ENCODE measurements at places on chromosomes 1 and 21.

GRCh38 chr21:34344584-34344983 is 19.2 kb upstream of the KCNE2 start:
- DNase-seq: no peak

DNA sequence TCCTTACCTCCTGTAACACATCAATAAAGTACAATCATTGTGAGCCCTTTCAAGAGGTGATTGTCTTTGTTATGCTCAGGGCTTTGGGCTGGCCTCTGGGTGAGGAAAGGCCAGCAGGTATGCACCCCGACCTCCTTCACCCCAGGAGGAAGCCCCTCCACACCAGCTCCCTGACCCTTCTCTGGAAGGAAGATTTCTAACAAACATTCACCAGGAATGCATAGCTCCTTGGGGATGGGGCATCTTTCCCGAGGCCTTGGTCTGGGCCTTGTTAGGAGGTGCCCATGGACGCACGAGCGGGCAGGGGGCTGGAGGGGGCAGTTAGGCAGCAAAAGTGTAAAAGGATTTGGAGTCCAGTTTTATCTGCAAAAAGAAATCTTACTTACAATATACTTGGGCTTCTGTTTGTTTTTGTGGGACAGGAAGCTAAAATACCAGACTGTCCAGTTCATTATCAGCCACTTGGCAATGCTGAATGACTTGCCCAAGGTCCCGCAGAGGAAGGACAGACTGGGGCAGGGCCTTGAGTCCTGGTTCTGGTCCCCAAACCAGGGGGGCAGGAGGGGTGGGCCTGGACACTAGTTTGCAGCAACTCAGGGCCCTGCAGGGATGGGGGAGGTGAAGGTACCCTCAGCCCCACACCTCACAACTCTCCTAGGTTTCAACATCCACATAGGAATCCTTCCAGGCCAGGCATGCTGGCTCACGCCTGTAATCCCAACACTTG is 10.1 kb downstream of the ZC3H12A start:
- no peak for DNase-seq

DNA sequence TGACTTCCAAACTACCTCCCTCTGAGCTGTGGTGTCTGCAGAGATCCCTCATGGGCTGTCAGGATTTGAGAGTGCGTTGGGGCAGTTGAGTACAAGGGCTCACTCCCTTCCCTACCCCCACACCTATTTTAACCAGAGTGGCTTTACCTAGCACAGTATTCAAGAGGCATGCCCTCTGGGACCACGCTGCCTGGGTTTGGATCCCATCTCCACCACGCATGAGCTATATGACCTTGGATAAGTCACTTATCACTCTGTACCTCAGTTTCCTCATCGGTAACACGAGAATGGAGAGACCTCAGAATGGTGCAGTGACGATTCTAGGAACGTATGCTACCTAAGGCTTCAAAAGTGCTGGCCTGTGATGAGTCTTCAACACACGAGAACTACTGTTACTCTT is 147.3 kb upstream of the WNT4 start:
- DNase-seq: no peak

DNA sequence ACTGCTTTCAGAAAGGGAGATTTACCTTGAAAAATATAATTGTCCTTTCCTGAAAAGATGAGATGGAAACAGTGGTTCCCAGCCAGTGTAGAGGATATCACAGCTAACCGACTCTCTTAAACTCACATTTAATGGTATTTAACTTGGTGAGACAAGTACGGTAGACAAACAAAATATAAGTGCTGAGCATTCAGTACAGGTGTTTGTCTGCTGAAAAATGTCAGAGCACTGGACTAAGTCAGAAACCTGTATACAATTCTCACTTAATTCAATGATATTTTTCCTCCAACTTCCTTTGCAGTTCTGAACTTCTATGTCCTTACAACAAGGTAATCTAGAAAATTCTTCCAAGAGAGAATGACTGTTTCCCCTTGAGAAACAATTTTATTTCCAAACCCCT is at the start of gene LCE1B:
TSS of gene LCE1B (plus strand) at position 301 of the 400 bp plus-strand sequence. CDS start 476 bp downstream, outside the sequence.
- no peak for DNase-seq

DNA sequence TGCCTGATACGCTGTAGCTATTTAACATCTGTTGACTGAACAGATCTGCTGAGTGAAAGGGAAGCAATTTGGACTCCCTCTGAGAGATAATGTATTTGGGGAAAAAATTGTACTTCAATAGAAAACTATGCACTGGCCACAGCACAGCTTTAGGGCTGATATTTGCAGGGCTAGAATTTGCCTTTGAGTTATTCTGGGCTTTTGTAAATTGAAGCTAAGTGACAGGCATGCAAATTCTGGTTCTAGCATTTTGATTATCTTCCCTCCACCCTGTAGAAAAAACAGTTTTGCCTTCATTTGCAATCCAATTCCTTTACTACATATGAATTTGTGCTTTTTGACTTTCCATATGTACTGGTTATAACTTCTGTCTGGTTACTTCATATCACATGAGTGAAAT is 7.9 kb downstream of the KYAT3 start:
- DNase-seq: no peak

DNA sequence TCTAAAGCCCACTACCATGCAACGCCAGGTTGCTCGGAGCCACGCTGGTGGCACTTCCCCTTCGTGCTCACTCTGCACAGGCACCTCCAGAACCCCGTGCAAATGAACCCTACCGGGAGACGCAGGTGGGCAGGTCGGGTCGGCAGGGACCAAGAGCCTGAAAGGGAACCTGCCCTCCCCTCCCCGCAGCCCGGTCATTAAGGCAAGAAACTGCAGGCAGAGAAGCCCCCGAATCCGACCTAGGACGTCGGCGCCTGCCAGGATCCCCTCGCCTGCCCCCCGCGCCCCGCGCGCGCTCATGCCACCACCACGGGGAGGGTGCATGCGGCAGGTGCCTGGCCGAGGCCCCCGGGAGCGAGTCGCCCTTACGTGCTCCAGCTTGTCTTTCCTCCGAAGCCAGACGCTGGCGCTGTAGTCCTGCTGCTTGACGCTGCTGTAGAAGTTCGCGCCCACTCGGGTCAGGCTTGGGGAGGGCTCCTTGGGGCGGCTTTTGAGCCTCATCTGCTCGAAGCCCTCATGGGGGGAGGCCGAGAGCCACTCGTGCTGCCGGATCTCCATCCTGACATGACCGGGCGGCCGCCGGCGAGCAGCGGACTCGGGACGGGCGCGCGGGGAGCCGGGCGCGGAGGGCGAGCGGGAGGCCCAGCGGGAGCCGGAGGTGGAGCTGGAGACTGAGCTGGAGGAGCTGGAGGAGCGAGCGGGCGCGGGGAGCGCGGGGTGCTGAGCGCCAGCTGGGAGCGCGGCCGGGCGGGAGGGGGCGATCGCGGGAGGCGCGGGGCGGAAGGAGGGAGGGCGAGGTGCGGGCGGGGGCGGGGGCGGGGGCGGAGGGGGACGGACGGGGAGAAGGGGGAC is 552 bp downstream of the PLD5 start:
- peak; percentile 7 for DNase-seq

DNA sequence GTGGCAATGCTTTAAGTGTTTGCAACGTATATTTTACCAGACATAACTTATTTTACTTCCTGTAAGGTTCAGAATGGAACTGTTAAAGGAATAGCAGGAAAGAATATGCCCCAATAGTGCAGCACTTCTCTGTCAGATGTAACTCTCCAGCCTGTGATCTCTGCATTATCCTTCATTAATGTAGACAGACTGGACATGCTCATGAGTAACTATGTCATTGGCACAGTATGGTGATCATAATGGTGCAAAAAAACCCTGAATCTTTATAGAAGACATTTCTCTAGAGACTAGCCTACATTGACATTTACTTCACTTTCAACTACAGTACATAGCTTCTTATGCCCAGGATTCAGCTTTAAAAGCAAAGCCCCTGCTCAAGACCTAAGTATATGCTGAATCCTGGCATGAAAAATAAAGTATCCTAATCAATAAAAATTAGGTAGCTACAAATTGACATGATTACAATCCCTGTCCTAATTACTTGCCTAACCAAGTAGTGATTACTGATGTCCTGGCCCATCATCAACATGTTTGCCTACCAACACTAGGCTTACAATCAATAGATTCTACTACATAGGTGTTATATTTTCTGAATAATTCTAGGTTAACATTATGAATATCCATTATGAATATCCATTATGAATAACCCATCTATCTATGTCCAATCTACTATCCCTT is 13.9 kb downstream of the COX20 start:
- no peak for DNase-seq

DNA sequence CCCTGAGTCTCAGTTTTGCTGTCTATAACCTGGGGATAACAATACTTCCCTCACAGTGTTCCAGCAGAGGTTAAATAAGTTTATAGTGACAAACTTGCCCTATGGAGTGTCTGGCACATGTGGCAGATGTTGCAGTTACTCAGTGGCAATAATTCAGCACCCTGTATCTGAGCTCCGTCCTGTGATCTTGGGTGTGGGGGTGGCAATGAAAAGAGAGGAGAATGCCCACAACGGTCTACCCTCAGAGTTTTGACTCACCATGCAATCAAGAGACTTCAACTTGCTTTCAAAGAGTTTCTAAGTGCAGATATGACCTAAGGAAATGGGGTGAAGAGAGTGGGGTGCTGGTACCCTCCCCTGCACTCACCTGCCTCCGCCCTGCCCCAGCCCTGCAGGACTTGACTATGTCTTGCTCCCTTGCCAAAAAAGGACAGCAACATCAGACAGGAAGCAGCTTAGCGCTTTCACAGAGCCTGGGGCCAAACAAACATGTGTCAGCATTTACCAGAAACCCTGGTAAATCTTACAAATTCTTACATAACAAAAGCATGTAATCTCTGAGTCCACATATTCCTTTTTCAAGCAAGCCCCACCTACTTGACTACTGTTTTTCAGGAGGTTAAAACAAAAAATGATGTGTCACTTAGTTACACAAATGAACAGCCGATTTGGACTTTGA is 185.1 kb upstream of the CAMK1G start:
- no peak for DNase-seq

DNA sequence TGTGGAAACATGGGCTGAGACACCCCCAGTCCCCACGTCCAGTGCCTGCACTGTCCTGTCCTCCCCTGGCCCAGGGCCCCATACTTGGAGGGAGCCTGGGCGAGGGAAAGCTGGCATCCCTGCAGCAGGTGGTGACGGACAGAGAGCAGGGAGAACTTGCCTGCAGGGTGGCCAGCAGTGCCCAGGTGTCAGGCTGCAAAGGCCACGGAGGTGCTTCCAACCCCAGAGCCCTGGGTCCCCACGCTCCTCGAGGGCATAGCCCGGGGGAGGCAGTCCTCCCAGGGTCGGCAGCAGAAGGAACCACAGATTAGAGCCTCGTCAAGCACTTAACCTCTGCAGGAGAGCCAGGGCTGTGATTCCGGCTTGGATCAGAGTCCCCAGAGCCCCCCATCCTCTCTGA is 77.5 kb downstream of the ARHGEF16 start:
- no peak for DNase-seq

DNA sequence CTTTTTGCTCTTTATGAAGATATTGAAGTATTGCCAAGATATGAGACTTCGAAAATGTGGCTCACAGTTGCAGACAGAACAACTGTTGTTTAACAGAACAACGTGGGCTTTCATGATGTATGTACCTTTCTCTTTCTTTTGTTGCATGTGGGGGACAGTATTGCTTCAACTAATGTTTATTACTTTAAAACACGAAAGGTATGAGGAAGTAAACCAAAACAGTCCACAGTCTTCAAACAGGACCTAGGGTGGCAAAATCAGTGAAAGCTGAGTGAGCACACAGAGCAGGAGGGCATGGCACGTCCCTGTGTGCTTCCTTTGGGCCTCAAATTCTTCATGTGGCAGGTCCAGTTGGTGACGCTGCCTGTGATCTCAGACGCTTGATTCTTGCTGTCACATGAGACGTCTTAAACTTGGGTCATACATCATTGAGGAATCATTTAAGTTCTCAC is 7.8 kb upstream of the CHAF1B start:
- no peak for DNase-seq

- no peak for DNase-seq
These were observed 15.5 kb downstream of the SLC2A1 start for GRCh38 chr1:42943166-42943565.

DNA sequence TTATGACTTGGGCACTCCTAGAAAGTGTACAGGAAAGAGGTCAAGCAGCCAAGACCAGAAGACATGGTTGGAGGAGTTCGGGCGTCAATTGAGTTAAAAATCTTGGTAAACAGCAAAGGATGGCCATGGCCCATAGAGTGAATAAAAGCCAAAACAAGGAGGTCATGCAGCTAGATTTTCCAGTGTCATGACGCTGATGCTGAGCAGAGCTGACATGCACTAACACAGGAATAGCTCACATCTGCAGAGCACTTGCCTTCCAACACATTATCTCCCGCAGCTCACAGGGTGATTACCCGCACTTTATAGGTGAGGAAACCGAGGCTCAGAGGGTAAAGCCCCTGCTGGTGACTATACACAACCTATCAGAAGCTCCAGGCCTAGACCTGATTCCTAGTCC is 49.7 kb downstream of the TRABD2B start:
- DNase-seq: no peak

DNA sequence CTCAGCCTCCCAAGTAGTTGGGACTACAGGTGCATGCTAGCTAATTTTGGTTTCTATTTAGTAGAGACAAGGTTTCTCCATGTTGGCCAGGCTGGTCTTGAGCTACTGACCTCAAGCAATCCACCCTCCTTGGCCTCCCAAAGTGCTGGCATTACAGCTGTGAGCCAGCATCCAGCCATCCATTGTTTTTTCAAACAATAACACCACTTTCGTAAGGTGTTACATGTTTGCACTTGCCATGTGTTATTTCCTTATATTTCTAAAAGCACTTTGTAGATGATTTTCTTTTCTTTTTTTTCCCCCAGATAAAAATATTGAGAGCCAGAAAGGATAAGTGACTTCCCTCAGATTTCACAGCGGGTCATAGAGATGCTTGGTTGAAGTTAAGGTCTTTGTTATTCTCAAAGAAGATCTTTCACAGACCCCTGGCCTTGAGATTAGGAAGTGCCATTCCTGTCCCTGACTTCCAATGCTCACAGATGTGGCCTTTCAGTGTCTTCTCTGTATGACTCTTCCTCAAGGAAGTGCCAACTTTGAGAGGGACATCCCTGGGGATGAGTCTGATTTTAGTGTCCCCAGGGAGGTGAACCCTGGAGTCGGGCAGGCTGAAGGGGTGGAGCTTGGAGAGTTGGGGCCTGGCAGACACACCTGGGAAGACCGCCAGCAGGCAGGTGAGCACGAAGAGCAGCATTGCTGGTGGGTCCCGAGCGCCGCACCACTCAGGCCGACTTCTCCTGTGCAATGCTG is 6.3 kb downstream of the PIGR start:
- no peak for DNase-seq

GRCh38 chr21:34942911-34943310 is 106.2 kb downstream of the RUNX1 start:
- DNase-seq: no peak

DNA sequence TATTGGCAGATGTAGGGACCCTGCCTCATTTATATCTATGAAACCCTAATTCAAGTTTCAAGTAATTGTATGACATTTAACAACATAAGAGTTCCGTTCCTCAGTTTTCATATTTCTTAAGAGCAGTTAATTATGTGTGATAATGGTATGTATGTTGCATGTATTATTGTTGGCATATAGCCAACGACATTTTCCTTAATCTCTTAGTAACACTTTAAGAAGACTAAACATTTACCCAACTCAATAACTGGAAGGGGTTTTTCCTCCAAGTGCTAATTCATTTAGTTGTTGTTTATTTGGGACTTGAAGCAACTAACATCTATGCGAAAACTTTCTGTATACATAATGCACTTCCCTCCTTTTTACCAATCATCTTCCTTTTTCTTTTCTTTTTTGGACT is 1.5 kb upstream of the RALGPS2 start:
- peak; percentile 50 for DNase-seq

- DNase-seq: no peak
These were observed 81.1 kb downstream of the NTPCR start for GRCh38 chr1:233031521-233031920.
